ENCODE measurements at places on chromosomes 3 and 15. TPM values are rescaled to one million over a fixed set of nuclear protein-coding genes. Genes with fewer than 3 reads are reported as not detected.

- no peak for DNase-seq
These were observed 44.4 kb downstream of the AGTR1 start for GRCh38 chr3:148742118-148742517.

- no peak for DNase-seq
These were observed 77.3 kb downstream of the LRTM1 start for GRCh38 chr3:54850484-54851018.

GRCh38 chr3:124599779-124600693 lies 130.2 kb upstream of the UMPS start:
- no peak for DNase-seq

- no peak for DNase-seq
These were observed 44.0 kb upstream of the MUC4 start for GRCh38 chr3:195855471-195856409.

DNA sequence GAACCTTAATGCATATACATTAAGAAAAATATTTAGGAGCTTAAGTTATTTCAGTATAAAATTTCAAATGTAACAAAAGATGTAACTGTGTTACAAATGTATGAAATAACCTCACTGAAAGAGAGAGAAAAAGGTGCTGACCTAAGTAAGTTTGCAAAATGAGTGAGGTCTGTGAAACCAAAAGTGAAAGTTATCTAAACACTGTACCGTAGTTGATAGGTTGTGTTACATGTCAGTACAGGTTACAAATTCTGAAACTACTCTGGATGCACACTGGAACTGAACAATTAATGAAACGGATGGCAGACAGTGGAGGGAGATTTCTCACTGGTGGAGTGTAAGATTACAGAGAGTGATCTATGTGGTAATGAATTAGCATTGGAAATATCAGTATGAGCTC lies 420.7 kb downstream of the ZNF385D start:
- no peak for DNase-seq

- no peak for DNase-seq
These were observed 49.2 kb downstream of the SLC15A2 start for GRCh38 chr3:121943431-121943830.

DNA sequence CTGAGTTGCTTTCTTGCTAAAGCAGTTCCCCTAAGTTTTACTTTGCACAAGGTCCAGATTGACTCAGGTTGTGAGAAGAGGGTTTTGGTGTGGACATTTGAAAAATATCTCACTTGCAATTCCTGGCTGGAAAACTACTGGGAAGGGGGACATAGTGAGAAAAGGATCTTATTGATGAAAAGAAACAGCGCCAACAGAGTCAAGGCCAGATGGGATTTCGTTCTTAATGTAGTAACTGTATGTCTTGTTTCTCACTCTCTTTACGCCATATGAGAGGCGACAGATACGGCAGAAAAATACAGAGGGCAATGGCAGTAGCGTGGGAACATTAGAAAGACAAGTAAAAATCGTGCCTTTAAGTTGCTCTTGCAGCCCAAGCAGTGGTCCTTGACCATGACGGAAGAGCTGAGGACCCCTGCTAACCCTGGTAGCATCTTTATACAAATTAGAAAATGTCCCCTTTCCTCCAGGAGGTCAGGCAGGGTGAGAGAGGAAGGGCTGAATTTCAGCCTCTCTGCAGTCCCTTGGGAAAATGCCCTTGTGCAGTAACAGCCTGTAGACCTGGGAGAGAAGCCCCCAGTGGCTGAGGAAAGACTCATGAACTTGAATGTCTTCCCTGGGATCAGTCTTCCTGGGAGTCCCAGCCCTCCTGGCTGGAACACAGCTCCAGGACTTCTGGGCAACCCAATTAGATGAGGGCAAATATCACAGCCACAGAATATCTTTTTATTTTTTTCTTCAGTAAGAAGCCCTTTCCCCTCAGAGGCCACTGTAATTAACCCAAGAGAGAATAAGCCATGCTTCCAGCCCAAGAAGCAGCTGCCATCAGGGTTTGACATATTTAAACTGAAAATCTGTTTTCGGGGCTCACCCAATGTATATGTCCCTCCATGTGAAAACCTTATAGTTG lies 113.4 kb downstream of the CD47 start:
- no peak for DNase-seq

GRCh38 chr15:91892436-91892835 lies 38.9 kb downstream of the SLCO3A1 start:
- DNase-seq = no peak

Gene EOMES
- total RNA-seq = 2.5 TPM

Gene ADCY5
- total RNA-seq = 1.4 TPM
